Bladder microvascular endothelial cell (primary cell): ENCODE measurements at places on chromosomes 4 and X. TPM values are rescaled to one million over a fixed set of nuclear protein-coding genes. Genes with fewer than 3 reads are reported as not detected.

The NEUROG2 gene
- not detected in 2 replicates for total RNA-seq

The FAM47C gene
- not detected in 2 replicates for total RNA-seq

The KLKB1 gene
- total RNA-seq: 0.06 and 0.16 TPM in 2 replicates

The TAF1 gene
- total RNA-seq: 41.3 and 64.4 TPM in 2 replicates

The LRIT3 gene
- total RNA-seq: 0.06 TPM in 1 of 2 replicates, not detected in the other

The STATH gene
- not detected in 2 replicates for total RNA-seq

The MXRA5 gene
- under 0.01 TPM in 2 replicates for total RNA-seq

The XPNPEP2 gene
- not detected in 2 replicates for total RNA-seq

The RAB39B gene
- under 0.01 and 0.38 TPM in 2 replicates for total RNA-seq

The RTL3 gene
- total RNA-seq: under 0.01 TPM in 1 of 2 replicates, not detected in the other

The HTN3 gene
- not detected in 2 replicates for total RNA-seq

The OTC gene
- total RNA-seq: 0.69 TPM in 1 of 2 replicates, not detected in the other

The MUC7 gene
- not detected in 2 replicates for total RNA-seq

The UGT2B7 gene
- total RNA-seq: not detected in 2 replicates

The BEX2 gene
- 1.3 and 1.5 TPM in 2 replicates for total RNA-seq

The FAT1 gene
- 9.1 and 21.5 TPM in 2 replicates for total RNA-seq

The GPC3 gene
- total RNA-seq: not detected in 2 replicates

The PPP1R2C gene
- total RNA-seq: not detected in 2 replicates

The SERPINA7 gene
- total RNA-seq: not detected in 2 replicates

The SEPTIN6 gene
- 7.1 and 10.6 TPM in 2 replicates for total RNA-seq

The RBM47 gene
- total RNA-seq: under 0.01 TPM in 1 of 2 replicates, not detected in the other

The MAGEB1 gene
- not detected in 2 replicates for total RNA-seq

The EPHA5 gene
- total RNA-seq: under 0.01 TPM in 2 replicates

The CPLX1 gene
- total RNA-seq: 0.16 and 0.50 TPM in 2 replicates

The IL21 gene
- total RNA-seq: not detected in 2 replicates

The FDCSP gene
- total RNA-seq: not detected in 2 replicates

The CFAP299 gene
- total RNA-seq: not detected in 2 replicates

The PROM1 gene
- total RNA-seq: under 0.01 and 0.13 TPM in 2 replicates

The RAB9A gene
- total RNA-seq: 14.2 and 18.6 TPM in 2 replicates

The GUCY1B1 gene
- 0.81 and 6.9 TPM in 2 replicates for total RNA-seq

The STARD8 gene
- 9.9 and 11.8 TPM in 2 replicates for total RNA-seq

The SATL1 gene
- total RNA-seq: not detected in 2 replicates

The MTTP gene
- not detected in 2 replicates for total RNA-seq

The LDB2 gene
- total RNA-seq: 114 and 441 TPM in 2 replicates

The KLHL4 gene
- 3.9 and 87.8 TPM in 2 replicates for total RNA-seq

The RAB40A gene
- total RNA-seq: 0.13 TPM in 1 of 2 replicates, not detected in the other
